Stimulated activated CD4-positive, alpha-beta T cell treated with anti-CD3 and anti-CD28 coated beads, Interleukin-4, amount 100 ng/mL, for 24 hours (primary cell): ENCODE measurements at places on chromosomes 5 and 9.

DNA sequence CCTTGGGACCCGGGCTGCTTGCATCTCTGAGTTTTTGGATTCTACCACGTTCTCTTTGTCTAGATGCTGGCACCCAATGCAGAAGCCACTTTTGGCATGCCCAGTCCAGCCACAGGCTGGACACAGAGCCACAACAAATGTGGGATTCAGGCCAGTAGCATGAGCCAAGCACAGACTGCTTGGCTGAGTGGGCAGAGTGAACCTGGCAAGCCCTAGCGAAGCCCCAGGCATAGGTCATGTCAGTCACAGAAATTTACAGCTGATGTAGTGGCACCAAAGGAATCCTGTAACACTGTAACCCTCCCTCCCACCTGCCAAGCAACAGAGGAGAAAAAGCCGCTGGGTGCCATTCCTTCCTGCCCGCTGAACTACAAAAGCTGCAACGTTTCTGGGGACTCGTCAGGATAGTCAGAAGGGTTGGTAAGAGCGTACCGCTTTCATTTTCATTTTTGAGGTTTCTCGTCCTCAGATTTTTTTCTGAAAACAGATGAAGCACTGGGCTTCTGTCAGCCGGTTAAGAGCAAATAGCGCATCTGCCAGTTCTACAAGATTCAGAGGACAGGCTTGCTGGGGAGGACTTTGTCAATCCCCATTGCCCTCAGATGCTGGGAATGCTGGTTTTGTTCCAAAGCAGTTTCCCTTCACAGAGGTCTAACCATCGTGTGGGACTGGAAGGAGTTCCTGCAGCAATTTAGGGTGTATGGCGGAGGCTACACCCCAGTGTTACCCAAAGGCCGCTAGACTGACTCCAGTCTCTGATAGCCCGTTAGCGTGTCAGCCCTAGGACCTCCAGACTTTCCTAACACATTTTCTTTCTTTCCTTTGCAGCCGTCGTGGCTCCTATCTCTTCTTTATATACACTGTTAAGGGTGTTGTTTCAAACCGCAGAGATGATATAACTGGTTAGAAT is 399.0 kb downstream of the HTR1A start:
- DNase-seq, result no peak

DNA sequence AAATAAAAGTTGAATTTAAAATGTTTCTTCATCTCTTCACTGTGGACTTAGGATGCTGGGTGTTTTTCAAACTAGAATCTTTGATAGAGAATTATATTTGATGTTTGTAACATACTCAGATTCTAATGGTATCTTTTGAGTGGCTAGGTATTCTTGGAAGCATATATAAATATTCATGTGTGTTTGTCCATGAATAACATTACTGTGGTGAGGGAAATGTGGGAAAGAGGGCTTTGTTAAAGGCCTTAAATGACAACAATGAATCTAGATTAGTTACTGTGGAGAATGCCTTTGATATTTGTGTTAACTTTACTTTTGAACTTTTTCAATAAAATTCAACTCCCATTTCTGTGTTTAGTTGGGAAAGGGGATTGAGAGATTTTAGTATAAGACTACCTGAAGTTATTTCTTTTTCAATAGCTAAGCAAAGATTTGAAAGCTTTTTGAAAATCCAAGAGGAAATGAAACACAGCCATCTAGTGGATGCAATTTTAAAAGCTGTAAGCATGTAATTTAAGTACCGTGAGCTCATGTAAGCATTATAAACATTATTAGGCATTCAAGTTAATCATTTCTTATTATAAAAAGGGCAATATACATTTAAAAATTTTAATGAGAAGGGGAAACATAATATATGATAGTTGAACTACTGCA is 69.6 kb downstream of the CCDC171 start:
- no peak for DNase-seq

GRCh38 chr9:98329904-98330303 is 74.5 kb upstream of the TBC1D2 start:
- no peak for DNase-seq

- DNase-seq, result no peak
Observed at GRCh38 chr5:39099831-39100230, 25.6 kb upstream of the RICTOR start.

GRCh38 chr9:121067640-121068039 is 7.1 kb upstream of the CNTRL start:
- DNase-seq, result no peak

- DNase-seq, result no peak
Observed at GRCh38 chr9:87556039-87556438, 58.4 kb downstream of the DAPK1 start.

GRCh38 chr5:168407211-168407610 is 79.1 kb upstream of the RARS1 start:
- no peak for DNase-seq

- DNase-seq, result no peak
Observed at GRCh38 chr5:137630972-137631370, 104.9 kb downstream of the KLHL3 start.

DNA sequence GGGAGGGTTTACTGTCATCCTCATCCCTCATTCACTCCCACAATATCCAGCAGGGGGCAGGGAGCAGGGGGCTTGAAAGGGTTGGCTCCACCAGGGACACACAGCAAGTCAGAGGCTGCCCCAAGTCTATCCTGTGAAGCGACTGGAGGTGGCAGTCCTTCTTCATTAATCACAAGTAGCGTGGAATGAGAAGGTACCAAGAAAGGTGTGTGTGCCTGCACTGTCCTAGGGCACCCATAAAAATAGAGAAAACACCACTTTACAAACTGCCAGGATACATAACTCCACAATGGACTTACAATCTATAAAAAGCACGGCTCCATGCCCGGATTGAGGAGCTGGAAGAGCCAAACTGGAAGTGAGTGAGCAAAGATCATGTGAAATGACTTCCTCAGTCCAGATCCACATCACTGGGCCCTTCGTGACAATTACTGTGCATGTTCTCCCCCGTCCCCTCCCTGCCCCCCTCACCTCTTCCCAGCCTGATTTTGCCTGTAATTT is 183.9 kb downstream of the SLIT3 start:
- DNase-seq, result no peak

DNA sequence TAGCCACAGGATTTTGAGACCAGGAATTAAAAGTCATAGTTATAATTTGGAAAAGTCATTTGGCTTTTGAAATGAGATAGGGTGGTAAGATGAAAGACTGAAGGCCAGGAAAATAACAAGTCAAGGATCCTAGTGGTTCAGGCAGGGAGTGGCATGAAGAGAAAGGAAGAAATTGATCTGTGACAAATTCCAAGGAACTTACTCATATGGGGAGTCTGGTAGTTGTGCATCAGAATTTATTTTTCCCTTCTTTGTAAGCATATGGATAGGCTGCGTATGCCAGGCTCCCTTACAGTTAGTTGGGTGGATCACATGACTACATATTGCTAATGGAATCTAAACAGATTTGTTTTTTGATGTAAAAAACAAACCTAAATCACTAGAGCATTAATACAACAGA is 21.0 kb downstream of the ISL1 start:
- no peak for DNase-seq

DNA sequence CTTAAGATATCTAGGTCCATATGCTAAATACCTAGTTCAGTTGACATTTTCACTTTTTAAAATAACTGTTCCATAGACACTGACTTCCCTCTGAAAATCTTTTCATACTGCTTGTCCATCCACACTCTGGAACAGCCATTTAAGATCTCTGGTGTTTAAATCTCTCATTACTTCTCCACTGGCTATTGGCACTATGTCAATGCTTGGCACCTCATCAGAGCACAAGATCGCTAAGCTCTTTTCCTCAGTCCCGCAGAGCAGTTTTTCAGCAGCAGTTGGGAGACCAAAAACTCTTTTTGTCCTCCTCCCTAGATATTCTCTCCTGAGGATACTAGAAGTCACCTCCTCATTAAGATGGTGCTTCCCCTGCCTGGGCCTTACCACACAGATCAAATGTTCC is 172.7 kb downstream of the KIAA0825 start:
- no peak for DNase-seq

GRCh38 chr5:125558466-125558865 is 812.0 kb upstream of the ZNF608 start:
- DNase-seq, result no peak
